Stimulated activated CD8-positive, alpha-beta memory T cell treated with anti-CD3 and anti-CD28 coated beads, Interleukin-7, amount 100 ng/mL, for 1 hour (primary cell): ENCODE measurements at places on chromosomes 7 and 10.

GRCh38 chr7:144137501-144137900 is 14.5 kb downstream of the OR2A14 start:
- DNase-seq = no peak

- DNase-seq = no peak
Measured at GRCh38 chr10:125174360-125174759, 14.0 kb upstream of the CTBP2 start.

GRCh38 chr10:45454262-45454661 is 80.2 kb downstream of the ALOX5 start:
- DNase-seq = no peak

- no peak for DNase-seq
Measured at GRCh38 chr10:47253030-47253637, 46.9 kb upstream of the GDF10 start.

DNA sequence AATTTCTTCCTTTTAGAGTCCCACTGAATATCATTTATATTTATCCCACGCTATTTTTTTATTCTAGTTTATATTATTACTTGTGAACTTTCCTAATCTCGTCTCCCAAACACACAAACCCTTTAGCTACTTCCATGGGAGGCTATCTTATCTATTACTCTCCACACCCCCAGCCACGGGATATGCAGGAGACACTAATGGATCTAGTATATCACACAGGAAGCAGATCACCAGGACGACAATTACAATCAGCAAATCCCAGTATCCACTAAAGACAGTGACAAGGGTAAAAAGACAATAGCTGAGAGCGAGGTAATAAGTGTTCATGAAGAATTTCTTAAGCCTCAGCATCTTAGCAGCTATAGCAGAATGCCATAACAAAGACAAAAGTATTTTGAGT is 3.8 kb upstream of the AKR1E2 start:
- DNase-seq = no peak

DNA sequence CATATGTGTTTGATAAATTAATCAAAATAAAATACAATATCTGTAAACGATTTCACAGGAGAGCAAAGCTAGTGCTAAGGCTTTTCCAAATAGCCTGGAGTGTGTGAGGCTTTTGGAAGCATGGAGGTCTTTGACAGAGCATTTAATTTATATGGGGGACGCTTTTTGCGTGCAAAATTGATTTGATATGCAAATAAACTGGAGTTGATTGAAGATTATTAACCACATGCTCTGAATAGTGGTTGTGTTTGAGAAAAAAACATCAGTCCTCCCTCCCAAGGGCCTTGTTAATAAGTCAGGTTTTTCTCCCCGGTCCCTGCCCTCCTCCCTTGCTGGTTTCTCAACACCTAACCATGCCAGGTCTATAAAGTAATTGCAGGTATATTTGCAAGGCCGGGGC is 85.1 kb upstream of the FGFR2 start:
- DNase-seq = no peak

DNA sequence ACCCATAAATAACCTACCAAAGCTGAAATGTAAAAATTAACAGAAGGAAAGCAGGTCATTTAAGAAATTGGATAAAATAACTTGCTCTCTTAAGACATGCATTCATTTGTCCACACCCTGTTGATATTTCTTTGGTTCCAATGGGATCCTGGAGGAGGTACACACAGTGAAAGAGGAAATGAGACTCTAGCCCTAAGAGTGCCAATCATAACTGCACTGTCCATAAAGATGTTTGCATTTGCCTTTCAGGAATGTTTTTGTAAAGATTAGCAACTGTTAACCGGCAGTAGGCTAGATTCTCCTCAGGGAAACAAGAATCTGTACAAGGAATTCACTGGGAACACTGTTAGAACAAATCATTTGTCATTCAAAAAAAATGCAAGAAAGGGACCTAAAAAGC is 61.0 kb downstream of the MEOX2 start:
- DNase-seq = no peak

- no peak for DNase-seq
Measured at GRCh38 chr7:11120675-11121220, 147.1 kb downstream of the PHF14 start.

DNA sequence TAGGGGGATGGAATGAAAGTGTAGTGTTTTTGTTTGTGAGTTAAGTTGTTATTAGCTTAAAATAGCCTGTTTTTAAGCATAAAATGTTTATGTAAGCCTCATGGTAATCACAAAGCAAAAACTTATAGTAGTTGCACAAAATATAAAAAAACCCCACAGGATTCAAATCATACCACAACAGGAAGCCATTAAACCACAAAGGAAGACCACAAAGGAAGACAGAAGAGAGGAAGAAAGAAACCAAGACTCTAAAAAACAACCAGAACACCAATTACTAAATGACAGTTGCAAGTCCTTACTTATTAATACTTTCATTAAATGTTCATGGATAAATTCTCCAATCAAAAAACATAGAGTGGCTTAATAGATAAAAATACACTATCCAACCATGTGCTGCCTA is 63.6 kb downstream of the ANKRD7 start:
- DNase-seq = no peak

DNA sequence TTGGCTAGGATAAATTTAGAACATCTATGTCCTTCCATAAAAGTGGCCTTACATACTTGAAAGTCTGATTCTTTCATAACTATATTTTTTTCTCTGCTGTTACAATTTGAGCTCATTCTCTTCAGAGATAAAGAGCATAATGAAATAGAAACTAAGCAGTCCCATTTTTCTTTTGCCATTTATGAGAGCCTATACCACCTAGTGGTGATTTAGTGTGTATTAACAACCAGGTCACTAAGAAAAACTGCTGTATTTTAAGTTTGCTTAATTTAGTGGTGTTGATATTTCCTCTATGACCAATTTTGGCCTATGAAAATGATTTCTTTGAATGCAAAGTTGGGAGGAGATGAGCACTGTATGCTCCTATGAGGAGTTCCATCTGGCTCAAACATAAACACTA is 88.7 kb upstream of the ZWINT start:
- DNase-seq = no peak

DNA sequence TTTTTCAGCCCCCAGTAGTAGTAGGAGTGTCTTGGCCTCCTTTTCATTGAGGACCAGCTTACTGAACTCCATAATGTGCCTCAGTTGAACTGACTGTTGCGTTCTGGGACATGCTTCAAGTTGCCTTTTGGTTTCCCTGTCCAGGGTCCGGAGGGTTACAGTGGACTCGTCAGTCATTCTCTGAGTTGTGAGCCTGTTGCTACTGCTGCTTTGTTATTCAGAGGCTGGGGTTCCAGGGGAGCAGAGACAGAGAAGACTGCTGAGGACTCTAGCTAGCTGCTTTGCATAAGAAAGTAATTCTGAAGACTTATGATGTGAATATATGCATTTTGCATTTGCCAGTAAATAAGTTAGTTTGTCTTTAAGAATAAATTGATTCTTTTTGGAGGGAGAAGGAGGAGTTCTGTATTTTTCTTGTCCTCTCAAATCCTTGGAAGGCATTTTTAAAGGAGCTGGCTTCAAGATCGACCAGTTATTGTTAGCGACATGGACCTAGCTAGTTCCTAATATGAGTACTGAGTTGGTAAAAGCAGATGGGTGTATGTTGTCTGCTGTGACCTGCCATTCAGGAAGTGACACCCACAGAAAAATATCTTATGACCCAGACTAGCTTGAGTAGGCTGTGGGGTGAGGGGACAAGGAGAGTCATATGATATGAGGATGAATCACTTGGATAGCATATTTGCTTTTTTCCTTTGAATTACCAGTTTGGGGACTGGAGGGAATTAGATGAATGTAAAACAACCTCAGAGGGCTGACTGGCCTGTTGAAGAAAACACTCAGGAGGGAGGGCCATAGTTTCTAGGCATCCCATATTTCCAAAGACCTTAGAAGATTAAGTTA is 8.3 kb downstream of the PI4K2A start:
- no peak for DNase-seq

DNA sequence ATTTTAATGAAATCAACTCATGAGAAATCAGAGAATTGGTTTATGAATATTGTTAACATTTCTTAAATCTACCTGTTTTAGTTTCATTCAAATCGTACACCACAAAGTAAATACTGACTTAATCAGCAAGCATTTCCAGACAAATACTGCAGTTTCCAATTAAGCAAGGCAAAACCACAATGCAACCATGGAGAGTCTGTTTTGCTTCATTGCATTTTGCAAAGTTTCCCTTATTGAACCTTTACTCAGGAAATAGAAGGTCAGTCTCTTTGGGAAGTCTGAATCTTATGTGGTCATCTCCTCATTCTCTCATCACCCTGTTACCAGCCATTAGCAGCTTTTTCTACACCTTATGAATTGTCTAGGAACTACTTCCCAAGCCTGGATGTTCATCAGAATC is 400.5 kb downstream of the IPMK start:
- no peak for DNase-seq

- no peak for DNase-seq
Measured at GRCh38 chr10:21401196-21401595, 124.3 kb downstream of the SKIDA1 start.

- DNase-seq = no peak
Measured at GRCh38 chr10:61855771-61856170, 45.7 kb upstream of the ARID5B start.

- no peak for DNase-seq
Measured at GRCh38 chr10:86523348-86523747, 1.8 kb upstream of the WAPL start.

GRCh38 chr10:29646238-29646902 is 11.6 kb upstream of the SVIL start:
- DNase-seq = no peak

- DNase-seq = no peak
Measured at GRCh38 chr7:132030883-132031282, 474.5 kb upstream of the PODXL start.

- DNase-seq = no peak
Measured at GRCh38 chr7:158524749-158525635, 62.6 kb downstream of the PTPRN2 start.

DNA sequence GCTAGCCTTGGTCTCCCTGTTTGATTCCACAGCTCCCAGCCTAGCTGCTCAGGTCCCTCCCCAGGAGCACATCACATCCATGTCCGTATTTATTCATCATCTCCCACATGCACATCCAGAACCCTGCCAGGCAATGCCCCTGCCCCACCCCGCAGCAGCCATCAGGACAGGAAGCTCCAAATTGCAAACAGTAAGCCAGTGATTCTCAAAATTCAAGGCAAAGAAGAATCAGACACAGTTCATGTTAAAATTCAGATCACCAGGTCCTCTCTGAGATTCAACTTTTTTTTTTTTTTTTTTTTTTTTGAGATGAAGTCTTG is 17.7 kb downstream of the LRRC20 start:
- no peak for DNase-seq
